ENCODE measurements at places on chromosomes 7 and 10.

DNA sequence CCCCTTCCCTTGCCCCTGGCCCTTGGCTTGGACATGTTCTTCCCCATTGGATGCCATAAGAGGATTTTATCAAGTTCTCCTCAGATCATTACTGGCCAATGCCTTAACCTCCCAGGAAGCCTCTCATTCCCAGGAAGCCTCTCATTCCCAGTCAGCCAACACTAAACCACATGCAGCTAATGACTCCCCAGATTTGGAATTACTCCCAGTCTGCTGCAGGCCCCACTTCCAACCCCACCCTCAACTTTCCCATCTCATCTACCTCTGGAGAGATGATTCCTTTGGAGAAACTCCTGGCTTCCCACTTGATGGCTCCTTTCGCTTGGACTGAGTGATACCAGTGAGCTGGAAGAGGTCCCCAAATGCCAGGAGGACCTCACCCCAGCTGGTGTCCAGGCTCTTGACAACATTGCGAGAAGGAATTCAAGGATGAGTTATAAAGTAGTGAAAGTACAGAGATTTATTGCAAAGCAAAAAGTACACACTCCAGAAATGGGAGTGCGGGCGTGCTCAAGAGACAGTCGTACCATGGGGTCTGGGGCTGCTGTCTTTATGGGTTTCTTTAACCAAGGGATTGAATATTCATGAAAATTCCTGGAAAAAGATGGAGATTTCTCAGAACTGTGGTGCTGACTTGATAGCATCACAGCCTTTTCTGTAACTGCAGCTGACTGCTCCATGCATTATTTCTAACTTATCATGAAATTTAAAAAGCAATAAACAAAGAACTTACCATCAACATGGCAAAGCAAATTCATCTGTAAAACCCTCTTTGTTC, 117.2 kb upstream of the ADCY1 start:
- no peak for DNase-seq

- DNase-seq, result no peak
Measured at GRCh38 chr7:77985232-77985973, 186.8 kb downstream of the PHTF2 start.

- no peak for DNase-seq
Measured at GRCh38 chr7:70887186-70887585, 244.8 kb upstream of the GALNT17 start.

- DNase-seq, result no peak
Measured at GRCh38 chr7:32059289-32060011, 10.8 kb downstream of the PDE1C start.

GRCh38 chr7:116527521-116527920, 2.7 kb downstream of the CAV1 start:
- no peak for DNase-seq

DNA sequence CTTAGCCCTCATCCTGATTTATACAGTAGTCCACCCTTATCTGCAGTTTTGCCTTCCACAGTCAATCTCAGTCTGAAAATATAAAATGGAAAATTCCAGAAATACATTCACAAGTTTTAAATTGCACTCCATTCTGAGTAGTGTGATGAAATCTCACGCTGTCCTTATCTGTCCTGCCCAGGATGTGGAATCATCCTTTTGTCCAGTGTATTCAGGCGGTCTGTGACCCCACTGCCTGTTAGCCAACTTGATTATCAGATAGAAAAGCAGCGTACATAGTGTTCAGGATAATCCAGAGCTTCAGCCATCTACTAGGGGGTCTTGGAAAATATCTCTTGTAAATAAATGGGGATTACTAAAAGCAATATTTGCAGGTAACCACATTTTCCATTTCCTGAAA, 146.3 kb downstream of the MALRD1 start:
- no peak for DNase-seq

- DNase-seq, result no peak
Measured at GRCh38 chr7:151809864-151810170, 67.1 kb downstream of the PRKAG2 start.

DNA sequence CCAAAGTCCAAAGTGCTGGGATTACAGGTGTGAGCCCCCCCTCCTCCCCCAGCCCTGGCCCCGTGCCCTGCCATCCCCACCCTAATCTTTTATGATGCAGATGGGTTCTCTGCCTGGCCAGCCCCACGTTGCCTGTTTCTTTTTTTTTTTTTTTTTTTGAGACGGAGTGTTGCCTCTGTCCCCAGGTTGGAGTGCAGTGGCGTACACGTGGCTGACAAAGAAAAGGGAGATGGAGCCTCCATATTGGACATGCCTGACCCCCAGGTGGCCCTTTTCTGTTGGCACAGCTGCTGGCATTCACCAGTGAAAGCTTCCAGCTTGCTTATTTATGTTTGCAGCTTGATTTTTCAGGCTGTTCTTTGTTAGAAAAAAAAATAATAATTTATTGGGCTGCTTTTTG, 235.3 kb downstream of the CCDC3 start:
- DNase-seq, result no peak

- DNase-seq, result no peak
Measured at GRCh38 chr7:151601521-151602305, 82.0 kb upstream of the RHEB start.

GRCh38 chr7:28704706-28705105, 253.4 kb downstream of the TRIL start:
- DNase-seq, result no peak

DNA sequence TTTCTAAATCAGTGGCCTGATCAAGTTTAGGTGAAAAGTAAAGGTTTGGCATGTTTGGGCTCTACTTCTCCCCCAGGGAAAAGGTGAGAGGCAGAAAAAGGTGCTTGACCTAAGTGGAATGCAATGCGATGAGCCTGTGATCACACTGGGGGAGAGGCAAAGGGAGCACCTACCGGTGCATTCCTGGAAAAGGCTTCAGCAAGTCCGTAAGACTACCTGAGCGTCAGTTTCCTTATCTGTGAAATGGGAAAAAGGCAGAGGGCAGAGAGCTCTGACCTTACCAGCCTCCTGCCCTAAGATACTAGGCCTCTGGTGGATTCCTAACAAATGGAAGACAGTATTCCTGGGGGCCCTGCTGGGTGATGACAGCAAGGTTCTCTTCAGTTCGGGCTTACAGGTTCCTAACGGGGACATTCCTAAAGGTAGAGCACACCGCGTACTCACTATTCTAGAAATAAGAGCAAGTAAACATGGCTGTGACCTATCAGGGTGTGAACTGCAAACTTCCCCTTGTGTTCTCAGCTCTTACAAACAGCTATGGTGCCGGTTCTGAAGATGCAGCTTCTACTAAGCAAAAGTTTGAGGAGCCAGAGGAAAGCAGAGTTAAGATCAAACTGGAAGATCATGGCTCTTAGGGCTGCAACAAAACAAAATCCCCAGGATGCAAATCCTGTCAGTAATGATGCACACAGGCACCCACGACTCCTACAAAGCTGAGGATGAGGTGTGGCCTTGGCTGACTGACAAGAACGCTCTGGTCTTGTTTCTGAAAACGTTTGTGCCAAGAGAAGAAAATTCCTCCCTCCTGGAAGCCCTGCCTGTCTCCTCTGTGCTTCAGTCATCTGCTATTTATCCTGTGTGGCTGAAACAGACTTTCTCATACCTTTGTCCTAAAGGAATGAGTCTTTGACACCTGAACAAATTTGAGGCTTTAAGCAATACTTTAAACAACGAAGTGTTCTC, 13.3 kb upstream of the ACSL5 start:
- DNase-seq, result no peak

GRCh38 chr7:5215313-5215712, 25.3 kb downstream of the WIPI2 start:
- no peak for DNase-seq

DNA sequence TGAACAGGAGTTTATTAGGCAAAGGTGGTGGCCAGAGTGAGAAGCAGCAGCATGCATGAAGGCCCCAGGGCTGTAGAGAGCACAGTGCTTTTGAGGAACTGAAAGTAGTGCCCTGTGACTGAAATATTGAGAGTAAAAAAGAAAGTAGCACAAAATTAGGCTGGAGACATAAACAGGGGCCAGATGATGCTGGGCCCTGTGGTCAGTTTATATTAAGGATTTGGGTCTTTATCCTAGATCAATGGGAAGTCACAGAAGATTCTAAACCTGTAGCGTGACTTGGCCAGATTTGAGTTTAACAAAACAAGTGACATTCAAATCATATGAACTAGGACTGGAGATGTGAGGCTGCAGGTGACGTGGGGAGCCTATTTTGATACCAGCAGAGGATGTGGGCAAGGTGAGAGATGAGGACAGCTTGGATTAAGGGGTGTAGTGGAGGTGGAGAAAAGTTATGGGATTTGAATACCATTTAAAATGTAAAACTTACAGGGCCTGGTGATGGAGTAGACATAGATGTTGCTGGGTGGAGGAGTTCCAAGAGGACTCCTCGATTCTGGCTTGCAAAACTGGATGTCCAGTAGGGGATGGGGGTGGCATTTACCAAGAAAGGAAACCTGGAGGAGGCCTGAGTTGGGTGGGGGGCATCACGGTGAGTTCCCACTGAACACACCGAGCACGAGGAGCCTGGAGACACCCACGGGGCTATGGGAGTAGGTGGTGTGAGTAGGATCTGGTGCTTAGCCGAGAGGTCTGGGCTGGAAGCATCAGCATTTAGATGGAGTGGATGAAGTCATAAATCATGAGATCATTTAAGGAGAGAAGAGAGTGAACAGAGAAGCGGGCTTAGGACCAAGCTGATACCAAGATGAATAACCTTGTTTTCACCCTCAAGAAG, 52.8 kb downstream of the HHEX start:
- DNase-seq, result no peak

- no peak for DNase-seq
Measured at GRCh38 chr10:31822150-31822549, 106.5 kb downstream of the ARHGAP12 start.

GRCh38 chr10:96651998-96652431, 65.2 kb upstream of the TM9SF3 start:
- DNase-seq, result no peak

DNA sequence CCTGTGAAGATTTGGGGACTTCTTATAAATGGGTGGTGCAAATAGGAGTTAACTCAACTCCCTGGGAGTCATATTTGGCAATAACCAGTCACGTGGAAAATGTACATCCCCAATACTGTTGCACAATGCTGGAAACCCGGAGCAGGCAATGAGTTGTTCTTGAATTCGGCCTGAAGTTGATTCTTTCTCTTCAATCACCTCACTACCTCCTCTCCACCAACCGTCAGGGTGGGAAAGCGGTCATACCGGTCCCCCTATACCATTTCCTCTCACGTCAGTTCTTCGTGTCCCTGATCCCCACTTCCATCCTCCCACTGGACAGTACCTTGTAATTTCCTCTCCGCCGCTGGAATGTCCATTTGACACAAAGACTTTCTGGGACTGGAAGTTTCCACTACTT, 2.8 kb downstream of the GIMAP5 start:
- DNase-seq, result no peak

DNA sequence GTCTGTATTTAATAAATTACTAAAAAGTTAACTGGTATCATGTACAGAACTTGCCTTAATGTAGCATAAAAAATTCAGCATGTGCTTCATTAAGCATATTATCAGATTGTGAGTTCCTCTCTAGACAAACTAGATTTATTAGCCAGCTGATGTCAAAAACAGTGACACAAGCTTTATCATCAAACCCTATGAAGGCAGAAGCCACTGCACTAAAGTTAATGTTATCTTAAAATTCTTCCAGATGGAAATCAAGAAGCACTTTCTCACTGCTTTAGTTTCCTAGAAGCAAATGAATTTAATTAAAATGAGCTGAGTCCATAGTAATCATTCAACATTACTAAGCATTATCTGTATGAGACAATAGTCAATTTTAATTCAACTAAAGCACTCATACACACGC, 96.4 kb downstream of the ARHGAP12 start:
- DNase-seq, result no peak

DNA sequence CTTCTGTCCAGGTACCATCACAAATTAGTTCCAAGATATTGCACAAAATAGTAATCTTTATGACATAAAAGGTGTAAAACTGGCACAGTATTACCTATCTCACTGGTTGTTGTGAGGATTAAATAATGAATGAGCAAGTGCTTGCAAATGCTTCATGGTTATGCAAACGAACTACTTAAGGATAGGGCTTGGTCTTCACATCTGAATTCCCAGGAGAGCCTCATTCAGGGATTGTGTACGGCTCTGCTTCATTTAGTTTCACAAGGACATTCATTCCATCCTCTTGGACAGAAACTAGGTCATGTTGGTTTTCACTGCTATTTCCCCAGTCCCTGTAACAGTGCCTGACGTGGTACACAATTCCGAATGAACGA, 12.1 kb downstream of the ABCA13 start:
- DNase-seq, result no peak

- no peak for DNase-seq
Measured at GRCh38 chr10:48620719-48621118, 15.8 kb upstream of the ARHGAP22 start.

- DNase-seq, result no peak
Measured at GRCh38 chr7:108839076-108839475, 269.4 kb downstream of the DNAJB9 start.

- no peak for DNase-seq
Measured at GRCh38 chr7:12290761-12291160, 79.7 kb downstream of the TMEM106B start.

DNA sequence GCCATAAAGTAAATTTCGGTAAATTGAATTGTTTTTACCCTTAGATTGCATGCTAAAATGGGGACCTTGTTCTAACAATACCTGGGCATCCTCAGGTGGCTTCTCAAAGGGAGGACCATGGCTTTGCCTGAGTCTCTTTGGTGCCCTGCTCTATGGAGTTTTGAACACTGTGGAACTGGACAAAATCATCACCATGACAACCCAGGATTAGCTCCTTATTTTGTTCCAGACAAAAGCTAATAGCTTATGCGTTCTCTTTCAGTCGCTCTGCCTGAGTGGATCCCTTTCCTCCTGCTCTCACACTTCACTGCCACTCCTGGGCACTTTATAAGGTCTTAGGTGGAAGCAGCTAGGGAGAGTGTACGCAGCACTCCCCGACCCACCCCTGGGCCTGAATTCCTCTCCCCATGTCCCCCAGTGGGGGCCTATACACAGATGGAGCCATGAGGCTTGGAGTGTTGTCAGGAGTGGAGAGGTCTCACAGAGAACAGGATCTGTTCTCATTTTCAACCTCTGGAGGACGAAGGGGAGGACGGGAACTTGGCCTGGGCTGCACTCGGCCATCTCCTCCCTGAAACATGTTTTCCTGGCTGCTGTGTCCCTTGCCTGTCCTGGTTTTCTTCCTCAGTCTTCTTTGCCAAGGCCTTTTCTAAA, 19.0 kb downstream of the ADCYAP1R1 start:
- no peak for DNase-seq

DNA sequence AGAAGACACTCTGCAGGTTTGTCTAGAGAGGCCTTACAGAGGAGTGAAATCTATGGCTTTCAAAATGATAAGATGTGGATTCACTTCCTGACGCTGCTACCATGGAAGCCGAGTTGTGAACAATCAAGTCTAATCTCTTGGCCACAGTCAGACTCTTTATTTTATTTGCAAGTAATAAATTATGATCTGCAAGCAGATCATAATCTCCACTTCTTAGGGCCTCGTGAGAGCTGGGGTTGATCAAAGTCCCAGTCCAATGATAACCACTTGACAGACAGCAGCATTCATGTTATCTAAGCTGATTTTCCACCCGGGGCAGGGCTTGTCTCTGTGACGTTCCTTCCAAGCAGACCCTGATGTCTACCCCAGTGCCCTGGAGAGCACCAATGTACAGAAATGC, 776.4 kb upstream of the AUTS2 start:
- DNase-seq, result no peak
